ENCODE measurements at places on chromosomes 5 and 9. TPM values are rescaled to one million over a fixed set of nuclear protein-coding genes. Genes with fewer than 3 reads are reported as not detected.

DNA sequence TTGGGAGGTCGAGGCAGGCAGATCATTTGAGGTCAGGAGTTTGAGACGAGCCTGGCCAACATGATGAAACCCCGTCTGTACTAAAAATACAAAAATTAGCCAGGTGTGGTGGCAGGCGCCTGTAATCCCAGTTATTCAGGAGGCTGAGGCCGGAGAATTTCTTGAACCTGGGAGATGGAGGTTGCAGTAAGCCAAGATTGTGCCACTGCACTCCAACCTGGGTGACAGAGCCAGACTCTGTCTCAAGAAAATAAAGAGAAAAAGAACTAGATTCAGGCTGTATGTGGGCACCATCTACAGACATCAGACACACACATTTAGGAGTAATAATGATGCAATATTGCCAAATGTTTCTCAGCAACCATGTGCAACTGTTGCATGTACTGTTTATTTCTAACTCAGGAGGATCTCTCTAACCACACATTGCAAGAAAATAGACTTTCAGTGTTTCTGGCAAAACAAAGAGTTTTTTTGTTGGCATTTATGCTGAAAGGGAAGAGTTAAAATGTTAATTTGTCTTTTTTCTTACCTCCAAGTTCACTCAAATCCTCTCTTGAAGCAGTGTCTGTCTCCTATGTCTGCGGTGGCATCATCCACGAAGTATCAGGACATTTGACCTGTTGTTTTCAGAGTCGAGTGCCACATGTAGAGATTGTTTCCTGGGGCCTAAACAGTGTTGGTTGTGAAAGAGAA lies 5.1 kb upstream of the ORM1 start:
- H3K4me1 ChIP-seq: no peaks in the 10 kb centered on the region
- H3K27ac ChIP-seq: no peak overlapping the region
- H3K4me3 ChIP-seq: no peak overlapping the region
- no peaks in the 10 kb centered on the region for H3K36me3 ChIP-seq
- no peak for DNase-seq

Gene GLRA1
- not detected for total RNA-seq

Gene AFAP1L1
- total RNA-seq: 11.2 TPM

DNA sequence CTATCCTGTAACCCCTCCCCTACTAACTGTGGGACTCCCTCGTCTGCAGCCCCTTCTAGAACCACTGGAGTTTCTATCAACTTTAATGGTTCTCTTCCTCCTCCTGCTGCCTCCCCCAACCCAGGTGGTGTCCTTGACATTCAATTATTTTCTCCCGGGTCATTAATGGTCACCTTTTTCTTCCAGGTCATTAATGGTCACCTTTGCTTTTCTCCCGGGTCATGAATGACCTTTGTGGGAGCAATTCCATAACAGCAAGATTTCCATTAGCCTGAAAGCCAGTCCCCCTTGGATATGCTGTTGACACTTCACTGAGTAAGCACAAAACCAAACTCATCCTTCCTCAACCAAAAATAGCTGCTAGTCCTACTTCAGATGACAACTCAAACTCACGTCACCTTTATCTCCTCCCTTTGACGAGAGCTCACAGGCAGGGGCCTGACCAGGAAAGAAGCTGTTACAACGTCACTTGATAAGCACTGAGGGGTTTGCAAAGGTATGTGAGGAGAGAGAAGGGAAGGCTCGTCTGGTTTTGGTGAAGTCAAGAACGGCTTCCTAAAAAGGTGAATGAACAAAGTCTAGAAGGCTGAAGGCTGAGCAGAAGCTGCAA lies 10.9 kb downstream of the CCDC127 start:
- no peak for DNase-seq
- H3K36me3 ChIP-seq: peaks cover 3% of the 10 kb centered on the region
- H3K4me3 ChIP-seq: no peak overlapping the region
- no peak overlapping the region for H3K27ac ChIP-seq
- H3K4me1 ChIP-seq: no peaks in the 10 kb centered on the region

GRCh38 chr5:88872971-88873370 lies 10.0 kb downstream of the MEF2C start:
- DNase-seq: no peak
- no peaks in the 10 kb centered on the region for H3K4me1 ChIP-seq
- H3K36me3 ChIP-seq: no peaks in the 10 kb centered on the region

Measured in esophagus squamous epithelium (tissue), 5 donors.